ENCODE measurements at places on chromosomes 6 and 20.

DNA sequence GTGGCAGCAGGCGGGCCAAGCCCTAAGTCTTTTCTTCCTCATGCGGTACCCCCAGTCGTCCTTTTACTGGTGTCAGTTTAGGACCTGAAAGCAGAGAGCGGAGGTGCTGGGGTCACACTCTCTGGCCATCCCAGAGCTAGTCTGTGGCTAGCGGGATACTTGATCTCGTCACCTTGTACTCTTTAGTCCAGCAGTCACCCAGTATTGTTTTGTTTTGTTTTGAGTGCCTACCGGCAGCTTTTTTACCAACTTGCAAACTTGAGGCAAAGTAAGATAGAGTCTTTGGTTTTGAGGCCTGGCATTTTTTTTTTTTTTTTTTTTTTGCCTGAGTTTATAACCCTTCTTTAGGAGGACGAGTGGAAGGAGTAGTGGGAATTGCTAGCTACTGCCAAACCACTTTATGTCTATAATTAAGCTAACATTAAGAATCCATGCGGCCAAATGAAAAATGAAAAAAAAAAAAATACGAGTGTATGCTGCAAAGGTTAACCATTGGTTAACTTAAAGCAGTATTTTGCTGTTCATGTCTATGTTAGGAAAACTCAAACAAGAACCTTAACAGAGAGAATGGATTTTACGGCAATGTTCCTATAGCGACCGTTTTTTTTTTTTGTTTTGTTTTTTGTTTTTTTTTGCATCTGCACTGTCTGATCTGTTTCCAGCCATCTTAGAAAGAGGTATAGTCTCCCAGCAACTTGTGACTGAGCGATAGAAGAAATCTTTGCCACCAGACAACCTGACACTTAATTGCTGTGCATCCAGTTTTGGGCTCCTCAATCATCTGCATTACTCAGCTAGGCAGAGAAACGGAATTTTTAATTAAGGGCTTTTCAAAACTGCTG is 56.9 kb downstream of the FAM217A start:
- DNase-seq = no peak

GRCh38 chr6:157561929-157562810 is 181.2 kb downstream of the ZDHHC14 start:
- DNase-seq = no peak

GRCh38 chr6:1560281-1561058 is 49.2 kb upstream of the FOXC1 start:
- DNase-seq = no peak

DNA sequence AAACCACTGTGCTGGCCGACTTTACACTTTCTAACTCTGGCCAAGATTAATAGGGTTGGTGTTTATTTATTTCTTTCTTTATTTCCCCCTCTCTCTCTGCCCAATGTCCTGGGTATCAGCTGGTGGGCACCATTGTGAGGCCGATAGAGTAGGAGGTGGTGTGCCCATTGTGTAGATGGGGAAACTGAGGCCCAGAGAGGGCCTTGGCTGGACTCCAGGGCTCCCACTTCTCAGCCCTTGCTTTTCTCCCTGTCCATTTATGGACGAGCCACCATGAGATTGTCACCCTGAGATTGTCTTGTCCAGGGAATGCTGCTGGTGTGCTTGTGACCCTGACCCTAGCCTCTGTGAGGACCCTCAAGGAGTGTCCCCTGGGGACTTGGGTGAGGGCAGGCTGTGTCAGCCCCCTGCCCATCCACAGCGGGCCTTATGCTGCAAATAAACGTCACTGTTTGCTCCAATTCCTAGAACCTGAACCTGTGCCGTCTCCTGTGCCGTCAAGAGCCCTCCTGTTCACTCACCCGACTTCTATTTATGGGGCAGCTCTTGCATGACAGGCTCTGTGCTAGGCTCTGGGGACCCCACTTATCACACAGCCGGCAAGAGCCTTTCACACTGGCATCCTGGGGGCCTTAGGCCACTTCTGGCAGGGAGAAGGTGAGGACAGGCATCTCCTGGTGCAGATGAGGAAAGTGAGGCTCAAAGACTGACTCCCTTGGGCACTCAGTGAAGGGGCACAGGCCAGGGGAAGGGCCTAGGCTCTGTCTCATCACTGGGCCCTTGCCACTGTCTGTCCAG is 24.8 kb downstream of the SUN5 start:
- DNase-seq = no peak

DNA sequence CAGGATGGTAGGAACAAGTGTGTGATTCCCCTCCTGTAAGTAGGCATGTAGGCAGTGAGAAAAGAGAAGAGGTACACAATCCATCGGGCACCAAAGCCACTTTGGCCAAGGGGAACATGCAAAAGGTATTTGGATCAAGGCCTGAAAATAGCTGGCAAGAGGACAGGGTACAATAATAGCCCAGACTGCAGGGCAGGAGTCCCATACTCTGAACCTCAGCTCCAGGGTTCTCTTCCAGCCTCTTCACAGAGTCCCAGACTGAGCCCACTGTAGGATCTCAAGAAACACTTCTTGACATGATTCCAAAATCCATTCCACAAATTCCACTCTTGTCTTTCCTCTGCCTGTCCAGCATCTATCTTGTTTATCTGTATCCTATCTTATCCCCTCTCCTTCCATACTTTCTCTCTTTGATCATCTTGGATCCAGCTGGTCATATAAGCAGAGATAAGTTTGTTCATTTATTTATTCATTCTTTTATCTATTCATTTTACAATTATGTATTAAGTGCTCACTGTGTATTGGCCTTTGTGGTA is 19.7 kb downstream of the ACSS2 start:
- no peak for DNase-seq

- DNase-seq = no peak
Measured at GRCh38 chr6:150627585-150628025, 27.9 kb downstream of the PLEKHG1 start.

DNA sequence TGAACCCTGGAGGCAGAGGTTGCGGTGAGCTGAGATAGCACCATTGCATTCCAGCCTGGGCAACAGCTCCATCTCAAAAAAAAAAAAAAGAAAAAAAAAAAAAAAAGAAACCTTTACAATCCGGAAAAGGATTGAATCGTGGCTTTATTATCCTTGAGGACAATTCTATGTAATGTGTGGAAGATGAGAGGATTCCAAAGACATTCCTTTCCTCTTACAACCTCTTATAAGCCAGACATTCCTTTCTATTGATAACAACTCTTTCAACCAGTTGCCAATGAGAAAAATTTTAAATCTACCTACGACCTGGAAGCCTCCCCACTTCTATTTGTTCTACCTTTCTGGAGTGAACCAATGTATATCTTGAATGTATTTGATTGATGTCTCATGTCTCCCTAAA is 91.2 kb upstream of the EEF1E1 start:
- DNase-seq = no peak

DNA sequence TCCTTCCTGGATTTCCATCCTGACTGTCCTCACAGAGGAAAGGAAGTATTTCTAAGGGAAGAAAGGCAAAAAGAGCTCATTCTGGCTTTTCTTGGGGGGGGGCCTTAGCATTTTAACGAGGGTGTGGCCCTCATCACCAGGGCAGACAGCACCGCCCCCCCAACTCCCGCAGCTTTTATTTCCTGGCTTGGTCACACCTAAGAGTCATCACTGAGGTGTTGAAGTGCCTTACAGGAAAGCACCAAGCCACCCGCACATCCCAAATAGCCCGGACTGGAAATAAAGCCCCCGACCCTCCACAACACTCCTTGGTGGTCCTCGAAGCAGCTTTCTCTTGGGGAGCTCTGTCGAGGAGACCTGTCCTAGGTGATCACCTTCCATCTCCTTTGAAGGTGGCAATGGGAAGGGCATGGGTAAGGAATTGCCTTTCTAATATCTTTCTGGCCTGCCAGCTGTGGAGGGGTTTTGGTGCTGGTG is 1.3 kb downstream of the PTK7 start:
- no peak for DNase-seq

DNA sequence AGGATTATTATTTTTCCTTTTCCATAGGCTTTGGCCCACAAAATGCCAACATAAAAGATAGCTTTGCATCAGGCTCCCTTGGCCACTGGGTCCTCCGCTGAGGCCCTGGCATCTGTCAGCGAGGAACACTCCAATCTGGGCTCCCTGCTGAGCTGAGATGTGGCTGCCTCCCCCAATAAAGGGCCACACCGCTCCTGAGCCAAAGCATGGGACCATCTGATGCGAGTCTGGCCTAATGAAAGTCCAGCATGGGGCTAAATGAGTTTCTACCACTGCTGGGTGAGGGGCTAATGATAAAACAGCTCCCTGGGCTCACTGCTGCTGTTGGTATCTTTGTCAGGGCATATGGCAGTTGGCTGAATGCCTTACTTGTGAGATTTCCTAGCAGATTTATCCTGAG is 817.5 kb upstream of the SLC35B3 start:
- DNase-seq = no peak

GRCh38 chr6:105336986-105337385 is 65.9 kb downstream of the PREP start:
- DNase-seq = no peak

DNA sequence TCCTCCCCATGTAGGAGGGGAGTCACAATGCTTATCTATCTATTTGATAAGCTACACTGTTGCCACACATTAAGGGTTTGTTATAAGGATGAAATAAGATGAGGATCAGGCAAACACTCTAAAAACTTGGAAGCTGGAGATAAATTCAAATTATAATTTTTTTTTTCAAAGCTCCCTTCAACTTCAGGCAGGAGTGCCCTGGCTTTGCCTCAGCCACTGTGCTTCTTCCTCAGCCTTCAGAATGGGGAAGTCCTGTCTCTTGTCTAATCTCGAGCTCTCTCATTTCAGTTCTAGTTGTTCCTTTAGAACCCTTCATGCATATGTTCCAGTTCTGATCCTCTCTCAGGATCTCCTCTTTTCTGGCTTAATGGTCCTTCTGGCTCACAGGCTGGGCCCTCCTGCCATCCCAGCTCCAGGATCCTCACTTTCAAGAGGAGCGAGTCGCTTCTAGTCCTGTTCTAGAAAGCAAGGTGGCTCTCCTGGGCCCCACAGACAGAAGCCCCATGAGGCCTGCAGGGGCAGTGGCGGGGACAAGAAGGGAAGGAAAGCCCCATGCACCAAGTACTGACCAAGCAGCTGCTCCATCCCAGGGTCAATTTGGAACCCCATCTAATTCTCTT is 164.3 kb downstream of the VEGFA start:
- DNase-seq = no peak

DNA sequence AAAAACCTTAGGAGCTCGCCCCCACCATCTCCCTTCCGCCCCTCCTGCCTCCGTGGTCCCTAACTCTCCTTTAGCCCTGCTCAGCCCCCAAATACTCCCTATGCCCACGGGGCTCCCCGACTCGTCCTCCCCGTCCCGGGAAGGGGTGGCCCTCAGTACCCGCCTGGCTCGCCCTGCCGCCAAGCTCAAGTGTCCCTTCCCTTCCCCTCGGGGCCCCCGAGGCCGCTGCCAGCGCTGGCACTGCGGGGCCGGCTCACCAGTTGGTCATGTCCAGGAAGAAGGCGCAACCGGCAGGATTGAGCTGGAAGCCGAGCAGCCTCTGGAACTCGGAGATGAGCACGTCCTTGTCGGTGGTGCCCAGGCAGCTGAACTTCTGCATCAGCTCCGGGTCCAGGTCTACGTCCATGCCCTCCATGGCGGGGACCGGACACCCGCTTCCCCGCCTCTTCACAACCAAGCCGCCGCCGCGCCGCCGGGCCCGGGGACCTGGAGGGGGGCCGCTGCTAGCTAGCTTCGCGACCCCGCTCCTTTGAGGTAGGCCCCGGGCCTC is 303 bp downstream of the ILRUN start:
- DNase-seq = no peak

GRCh38 chr6:55052846-55053245 is 121.5 kb upstream of the HCRTR2 start:
- DNase-seq = no peak

- DNase-seq = no peak
Measured at GRCh38 chr6:116170358-116171057, 44.6 kb upstream of the COL10A1 start.

DNA sequence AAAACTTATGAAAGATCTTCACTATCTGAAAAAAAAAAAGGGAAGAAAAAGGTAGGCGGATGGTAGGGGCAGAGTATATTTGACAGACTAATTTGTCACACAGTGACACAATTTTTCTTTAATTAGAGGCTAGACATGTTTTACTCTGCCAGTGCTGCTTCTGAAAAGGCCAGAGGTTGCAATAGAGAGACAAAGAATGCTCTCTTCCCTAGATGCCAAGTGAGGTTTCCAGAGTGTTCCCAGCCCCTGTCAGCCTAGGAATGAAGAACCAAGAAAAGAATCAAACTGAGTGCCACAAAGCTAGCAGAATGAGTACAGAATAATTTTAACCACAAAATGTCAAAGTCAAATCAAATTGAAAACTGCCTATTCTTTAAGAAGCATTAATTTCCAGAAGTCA is 13.0 kb downstream of the PNISR start:
- DNase-seq = peak; percentile 56

GRCh38 chr6:12101653-12102312 is 89.7 kb downstream of the HIVEP1 start:
- no peak for DNase-seq

GRCh38 chr6:11460001-11460668 is 77.4 kb upstream of the TMEM170B start:
- no peak for DNase-seq

- DNase-seq = no peak
Measured at GRCh38 chr6:135922174-135922573, 70.7 kb downstream of the PDE7B start.

DNA sequence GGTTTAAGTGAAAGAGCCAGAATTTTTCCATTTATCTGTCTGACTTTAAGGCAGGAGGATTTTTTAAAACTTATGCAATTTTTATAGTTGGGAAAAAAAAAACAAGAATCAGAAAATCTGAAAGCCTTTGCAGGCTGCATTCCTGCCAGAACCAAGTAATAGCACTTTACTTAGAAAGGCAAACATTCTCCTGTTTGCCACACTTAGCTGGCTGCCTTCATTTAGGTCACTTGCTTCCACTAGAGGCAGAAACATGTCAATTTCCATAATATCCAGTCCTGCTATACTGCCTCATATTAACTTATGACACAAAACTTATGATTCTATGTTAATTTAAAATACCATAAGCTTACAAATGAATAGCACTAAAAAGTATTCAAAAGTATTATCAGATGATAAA is 425.8 kb downstream of the FRK start:
- no peak for DNase-seq

- DNase-seq = no peak
Measured at GRCh38 chr6:6793388-6794250, 205.1 kb downstream of the LY86 start.

DNA sequence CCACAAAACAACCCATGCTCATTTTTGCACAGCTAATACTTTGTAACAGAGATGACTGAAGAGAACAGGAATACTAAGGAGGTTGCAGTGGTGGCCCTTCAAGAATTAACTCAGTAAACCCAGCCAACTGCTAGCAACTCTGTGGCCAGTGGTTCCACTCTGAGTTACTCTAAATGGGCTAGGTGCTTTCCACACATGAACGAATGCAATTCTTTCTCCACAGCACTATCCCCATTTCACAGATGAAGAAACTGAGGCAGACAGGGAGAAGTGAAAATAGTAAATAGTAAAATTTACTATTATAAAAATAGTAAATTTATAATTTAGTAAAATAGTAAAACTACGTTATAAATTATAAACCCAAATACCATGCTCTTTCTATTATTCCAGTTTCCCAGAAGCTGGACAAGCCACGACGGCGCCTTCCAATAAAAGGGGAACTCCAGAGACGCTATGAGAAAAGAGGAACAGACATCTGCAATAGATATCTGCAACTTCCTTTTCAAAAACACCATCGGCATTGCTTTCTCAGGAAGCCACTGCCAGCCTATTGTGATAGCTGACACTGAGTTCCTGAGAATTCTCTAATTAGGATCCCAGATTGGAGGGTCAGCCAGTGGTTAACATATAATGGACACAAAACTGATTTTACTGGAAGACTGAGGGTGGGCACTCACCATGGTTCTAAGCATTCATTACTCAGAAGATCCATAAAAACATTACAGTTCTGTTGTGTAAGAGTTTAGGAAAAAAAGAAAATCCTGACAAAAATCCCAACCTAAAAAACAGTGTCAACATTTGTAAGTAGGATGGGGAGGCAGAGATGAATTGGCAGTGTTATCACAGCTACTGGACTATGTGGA is 16.2 kb downstream of the FKBP1A start:
- DNase-seq = no peak
